GM23248 (cell line): ENCODE measurements at places on chromosomes 16 and 17.

- peak; percentile 86 for DNase-seq
These were observed 129.9 kb downstream of the RAP1GAP2 start for GRCh38 chr17:2926019-2926650.

DNA sequence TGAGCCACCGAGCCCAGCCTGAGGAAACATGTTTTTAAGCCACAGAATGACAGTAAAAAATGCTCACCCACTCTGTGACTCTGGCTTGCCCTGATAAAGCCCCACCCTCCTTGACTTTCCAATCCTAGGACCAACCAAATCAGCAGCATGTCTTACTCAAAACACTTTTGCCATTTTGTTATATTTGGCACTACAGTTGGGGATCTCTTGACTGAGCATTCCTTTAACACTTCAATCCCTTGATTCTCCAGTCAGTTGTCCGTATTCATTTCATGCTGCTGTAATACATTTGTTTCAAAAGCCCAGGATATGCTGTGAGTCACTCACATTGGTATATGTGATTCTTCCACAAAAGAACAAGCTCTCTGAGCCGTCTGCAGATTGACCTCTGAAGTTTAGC lies 8.2 kb downstream of the MYH3 start:
- peak; percentile 29 for DNase-seq

DNA sequence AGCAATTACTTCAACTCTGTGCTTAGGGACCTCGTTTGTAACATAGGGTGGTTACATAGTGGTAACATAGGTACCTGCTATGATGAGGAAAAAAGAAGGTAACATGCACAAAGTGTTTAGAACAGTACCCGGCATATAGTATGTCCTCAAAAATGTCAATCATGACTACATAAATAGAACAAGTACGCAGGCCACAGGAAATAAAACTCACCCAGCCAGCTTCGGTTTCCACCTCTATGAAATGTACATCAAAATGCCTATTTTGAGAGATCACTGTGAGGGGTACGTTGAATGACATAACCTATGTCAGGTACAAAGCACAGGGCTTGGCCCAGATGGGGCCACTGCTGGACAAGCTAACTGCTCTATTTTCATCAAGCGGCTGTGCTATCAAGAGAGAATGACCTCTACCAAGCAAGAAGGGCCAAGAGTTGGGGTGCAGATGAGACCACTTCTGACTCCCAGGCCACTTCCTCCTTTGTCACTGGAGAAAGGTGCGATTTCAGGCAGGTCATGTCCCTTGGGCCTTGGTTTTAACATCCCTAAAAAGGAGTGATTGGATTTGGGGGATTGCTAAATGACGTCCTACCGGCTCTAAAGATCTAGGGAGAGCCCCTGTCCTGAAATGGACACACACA lies 45.4 kb downstream of the WSB1 start:
- DNase-seq = no peak

DNA sequence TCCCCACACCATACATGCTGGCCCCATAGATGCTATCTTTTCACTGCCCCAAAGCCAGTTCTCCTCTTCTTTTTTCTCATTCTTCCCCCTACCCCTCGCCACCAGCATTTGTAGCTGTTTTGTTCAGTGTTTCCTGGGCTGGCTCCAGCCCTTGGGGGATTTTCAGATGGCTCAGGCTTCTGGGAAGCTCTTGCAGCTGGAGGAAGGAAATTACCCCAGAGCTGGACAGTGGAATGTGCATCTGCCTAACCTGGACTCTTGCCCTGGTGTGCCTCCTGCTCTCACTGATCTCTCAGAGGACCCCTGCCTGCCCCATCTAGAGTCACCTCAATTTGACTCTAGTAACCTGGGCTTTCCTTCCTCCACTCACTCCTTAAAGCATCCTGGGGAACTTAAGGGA lies 82.8 kb downstream of the MYH13 start:
- DNase-seq = peak; percentile 54

GRCh38 chr16:768428-768827 lies 7.9 kb downstream of the MSLN start:
- DNase-seq = no peak

- DNase-seq = no peak
These were observed 129.8 kb downstream of the CLEC16A start for GRCh38 chr16:11074131-11074530.

DNA sequence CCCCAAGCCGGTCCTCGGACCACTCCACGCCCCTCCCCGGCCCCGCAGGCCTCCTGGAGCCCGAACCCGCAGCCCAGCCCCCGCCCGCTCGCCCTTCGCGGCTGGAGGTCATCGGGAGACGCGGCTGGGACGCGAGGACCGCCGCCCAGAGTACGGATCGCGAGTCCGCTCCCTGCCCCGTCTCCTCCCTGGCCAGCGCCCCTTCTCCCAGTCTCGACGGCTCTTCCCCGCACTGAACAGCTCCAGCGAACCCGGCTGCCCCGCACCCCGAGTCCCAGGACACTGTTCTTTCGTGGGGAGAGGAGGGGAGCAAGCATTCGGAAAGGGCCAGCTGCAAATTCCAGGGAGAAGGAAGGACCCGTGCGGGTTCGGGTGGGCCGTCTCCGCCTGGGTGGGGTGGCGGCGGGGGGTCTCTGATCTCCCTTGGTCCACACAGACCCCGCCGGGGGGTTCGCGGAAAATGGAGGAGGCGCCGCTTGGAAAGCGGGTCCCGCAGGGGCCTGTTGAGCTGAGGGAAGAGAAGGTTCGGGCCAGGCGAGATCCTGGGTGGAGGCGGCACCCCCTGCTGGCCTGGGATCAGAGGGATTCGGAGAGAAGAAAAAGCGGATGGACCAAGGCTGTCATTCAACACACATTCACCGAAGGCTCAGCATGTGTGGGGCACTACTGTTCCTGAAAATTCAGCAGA lies 632 bp upstream of the RTN4RL1 start:
- DNase-seq = peak; percentile 80

DNA sequence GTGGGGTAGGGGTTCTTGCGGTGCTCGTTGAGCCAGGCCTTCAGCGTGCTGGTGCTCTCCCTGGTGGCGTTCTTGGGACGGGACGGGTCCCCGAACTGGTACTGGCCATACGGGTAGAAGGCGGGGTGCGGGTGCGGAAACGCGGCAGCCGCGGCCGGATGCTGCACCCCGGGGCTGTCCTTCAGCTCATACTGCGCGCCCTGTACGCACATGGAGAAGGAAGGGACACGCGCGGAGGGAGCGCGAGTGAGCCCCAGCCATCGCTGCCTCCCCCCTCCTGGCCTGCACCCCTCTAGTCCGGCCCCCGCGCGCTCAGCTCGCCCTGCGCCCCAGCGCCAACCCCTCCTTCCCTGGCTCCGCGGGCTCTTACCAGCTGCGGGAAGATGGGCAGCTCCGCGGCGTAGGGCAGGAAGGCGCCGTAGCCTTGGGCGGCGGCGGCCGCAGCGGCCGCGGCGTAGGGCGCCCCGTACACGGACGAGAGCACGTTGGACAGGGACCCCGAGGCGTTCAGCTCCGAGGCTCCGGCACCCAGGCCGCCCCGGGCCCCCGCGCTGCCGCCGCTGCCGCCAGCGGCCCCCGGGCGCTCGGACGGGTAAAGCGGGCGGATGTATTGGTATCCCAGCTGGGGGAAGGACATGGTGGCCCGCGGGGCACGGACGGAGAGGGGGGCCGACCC lies 1.0 kb downstream of the IRX3 start:
- DNase-seq = peak; percentile 75

- DNase-seq = no peak
These were observed 11.4 kb downstream of the HSF5 start for GRCh38 chr17:58476812-58477211.

- DNase-seq = peak; percentile 34
These were observed at the start of gene RAB11FIP4 for GRCh38 chr17:31391496-31391949. Gene RAB11FIP4, plus strand, starts transcription at chr17:31391675. Its CDS starts 178 bp downstream, at chr17:31391853.

DNA sequence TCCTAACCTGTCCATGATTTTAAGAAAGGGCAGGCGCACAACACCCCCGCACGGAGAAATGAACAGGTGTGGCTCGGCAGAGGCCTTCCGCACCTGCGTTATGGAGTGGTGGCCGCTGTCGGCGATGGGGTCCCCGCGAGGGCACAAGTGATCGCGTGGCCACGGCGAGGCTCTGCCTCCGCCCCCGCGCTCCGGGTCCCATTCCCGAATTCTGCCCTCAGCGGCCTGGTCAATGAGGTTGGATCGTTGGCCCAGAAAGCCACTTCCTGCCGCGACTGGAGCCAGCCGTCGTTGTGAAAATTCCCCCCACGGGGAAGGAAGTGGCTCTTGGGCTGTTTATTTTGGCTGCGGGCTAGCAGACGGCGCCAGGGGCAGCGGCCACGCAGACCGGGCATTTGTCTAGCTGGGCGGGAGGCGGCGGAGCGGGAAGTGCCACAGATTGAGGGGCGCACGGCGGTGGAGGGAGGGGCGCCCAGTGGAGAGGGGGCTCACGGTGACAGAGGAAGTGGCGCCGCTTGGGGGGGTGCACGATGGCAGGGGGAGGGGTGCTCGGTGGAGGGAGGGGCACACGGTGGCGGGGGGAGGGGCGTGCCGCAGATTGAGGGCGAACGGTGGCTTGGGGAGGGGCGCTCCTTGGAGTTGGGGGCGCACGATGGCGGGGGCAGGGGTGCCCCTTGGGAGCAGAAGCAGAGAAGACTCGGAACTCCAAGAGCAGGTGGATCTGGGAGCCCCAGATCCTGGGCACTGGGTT lies 25.0 kb downstream of the MRC2 start:
- DNase-seq = peak; percentile 91

GRCh38 chr17:80829166-80829813 lies 162.4 kb upstream of the CHMP6 start:
- DNase-seq = no peak

GRCh38 chr17:21039839-21040575 lies 2.8 kb downstream of the USP22 start:
- DNase-seq = peak; percentile 74

DNA sequence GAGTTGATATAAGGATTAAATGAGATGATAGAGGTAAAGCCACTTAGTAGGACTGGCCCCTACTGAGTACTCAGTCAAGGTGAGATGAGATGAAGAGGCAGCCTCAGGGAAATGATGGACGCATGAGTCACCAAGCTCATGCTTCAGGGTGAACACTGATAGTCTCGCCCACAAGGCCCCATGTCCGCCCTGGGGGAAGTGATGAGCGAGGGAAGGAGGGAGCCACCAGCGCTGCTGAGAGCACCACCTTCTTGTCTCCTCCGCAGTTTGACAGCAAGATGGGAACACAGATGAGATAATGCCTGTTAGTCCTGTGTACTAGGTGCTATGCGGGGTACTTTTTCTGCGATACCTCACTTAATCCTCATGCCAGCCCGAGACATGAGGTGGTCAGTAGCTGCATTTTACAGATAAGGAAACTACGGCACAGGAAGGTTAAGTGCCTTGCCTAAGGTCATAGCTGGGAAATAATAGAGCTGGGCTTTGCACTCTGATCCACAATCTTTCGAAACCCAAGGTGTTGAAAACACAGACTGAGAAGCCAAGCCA lies 383.0 kb downstream of the CPPED1 start:
- DNase-seq = no peak

- peak; percentile 84 for DNase-seq
These were observed 31.3 kb downstream of the SPOP start for GRCh38 chr17:49646391-49647255.

- DNase-seq = no peak
These were observed 166.5 kb downstream of the AXIN2 start for GRCh38 chr17:65394811-65395472.

DNA sequence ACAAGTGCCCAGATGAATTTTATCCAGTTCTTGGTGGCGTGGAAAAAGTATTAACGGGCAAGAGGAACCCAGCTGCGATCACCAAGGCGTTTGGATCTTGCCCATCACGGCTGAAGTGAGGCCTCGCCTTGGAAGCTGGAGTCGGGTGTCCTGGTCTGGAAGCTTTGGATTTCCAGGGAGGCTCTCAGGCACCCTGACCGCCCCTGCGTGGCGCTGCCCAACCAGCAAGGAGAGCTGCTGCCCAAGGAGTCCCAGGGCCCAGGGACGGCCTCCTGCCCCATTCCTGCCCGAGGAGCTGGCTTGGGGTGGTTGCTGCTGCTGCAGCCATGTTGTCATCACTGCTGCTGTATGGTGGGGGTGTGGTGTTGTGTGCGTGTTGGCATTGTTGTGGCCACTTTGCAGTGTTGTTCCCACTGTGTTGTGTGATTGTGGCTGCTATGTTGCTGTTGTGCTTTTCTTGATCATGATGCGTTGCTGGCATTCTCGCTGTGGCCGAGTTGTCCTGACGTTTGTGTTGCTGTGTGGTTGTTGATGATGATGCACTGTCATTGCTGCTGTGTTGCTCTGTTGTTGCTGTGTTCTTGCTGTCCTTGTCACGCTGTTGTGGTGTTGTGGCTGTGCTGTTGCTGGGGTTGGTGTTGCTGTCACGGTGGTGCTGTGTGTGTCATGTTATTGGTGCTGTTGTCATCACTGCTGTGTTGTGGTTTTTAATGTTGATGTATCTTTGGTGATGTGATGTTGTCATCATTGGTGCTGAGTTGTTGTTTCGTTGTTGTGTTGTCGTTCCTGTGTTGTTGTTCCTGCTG lies 318.8 kb downstream of the C16orf95 start:
- no peak for DNase-seq

DNA sequence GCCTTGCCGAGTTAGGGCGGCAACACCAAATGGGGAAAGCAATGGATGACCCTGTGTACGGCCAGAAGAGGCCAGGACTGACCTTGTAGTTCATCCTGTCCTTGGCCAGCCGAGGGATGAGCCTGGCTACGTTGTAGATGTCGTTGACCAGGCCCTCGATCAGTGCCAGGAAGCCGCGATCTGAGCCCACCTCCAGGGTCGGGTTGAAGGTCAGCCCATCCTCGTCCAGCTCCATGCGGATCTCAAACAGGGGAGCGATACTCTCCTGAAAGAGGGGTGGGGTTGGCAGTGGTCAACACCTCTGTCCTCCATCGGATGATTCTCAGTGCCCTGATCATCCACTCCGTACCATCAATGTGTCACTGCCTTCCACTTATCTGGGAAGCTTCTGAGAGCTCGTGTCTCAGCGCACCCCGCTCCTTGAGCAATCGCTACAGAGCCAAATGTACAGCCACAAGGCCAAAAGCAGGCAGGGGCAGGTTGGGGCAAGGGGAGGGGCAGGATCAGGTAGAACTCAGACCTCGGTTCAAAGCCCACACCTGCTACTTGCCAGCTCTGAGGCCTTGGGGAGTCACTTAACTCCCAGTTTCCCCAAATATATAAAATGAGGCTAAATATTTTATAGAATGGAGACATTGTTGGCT lies 39.9 kb downstream of the DNAH17 start:
- no peak for DNase-seq

- no peak for DNase-seq
These were observed 373.2 kb upstream of the TNRC6C start for GRCh38 chr17:77585142-77585860.

DNA sequence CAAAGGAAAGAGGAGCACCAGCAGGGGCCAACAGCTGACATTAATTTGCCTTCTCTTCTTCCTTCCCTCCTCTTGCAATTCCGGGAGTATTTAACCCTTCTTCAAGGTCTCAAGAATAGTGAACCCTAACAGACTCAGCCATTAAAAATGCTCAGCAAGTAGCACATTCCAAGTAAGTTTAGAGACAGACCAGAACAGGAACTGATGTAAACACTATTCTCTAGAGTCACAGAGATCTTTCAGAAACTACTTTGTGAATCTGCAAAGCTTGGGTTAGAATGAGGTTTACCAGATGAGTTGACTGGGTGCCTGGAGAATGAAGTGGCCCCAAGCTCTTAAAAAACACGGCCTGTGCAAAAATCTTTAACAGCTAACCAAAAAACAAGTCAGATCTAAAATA lies 50.9 kb downstream of the TEX2 start:
- DNase-seq = peak; percentile 71

- peak; percentile 86 for DNase-seq
These were observed at the start of gene SMARCE1 for GRCh38 chr17:40647624-40648383. Gene SMARCE1, minus strand, starts transcription at chr17:40647818. Its CDS starts 2,016 bp downstream, at chr17:40645802.

- DNase-seq = peak; percentile 64
These were observed 1.1 kb downstream of the ZCCHC14 start for GRCh38 chr16:87491522-87492290.

GRCh38 chr17:67422897-67423296 lies 45.8 kb downstream of the PITPNC1 start:
- DNase-seq = no peak

GRCh38 chr17:66535611-66536010 lies 233.2 kb downstream of the PRKCA start:
- no peak for DNase-seq
